Natural killer cell (primary cell): ENCODE measurements at places on chromosomes 1 and 21.

DNA sequence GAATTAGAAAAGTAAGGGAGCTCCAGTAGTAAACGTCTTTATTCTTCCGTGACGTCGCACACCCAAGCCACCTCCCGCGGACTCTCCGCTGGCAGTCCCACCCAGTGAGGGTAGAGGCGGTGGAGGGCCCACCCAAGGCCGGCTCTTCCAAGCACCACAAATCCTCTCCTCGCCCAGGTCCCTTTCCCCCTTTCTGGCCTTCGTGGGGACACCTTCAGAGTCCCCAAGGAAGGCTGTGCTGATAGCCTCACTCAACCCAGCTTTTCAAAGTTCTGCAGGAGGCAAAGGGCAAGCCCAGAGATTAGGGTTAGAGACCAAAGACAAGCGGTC lies 349 bp upstream of the GPN2 start:
- no peak for DNase-seq

- DNase-seq, result no peak
Observed at GRCh38 chr1:167216809-167217208, 3.9 kb upstream of the POU2F1 start.

DNA sequence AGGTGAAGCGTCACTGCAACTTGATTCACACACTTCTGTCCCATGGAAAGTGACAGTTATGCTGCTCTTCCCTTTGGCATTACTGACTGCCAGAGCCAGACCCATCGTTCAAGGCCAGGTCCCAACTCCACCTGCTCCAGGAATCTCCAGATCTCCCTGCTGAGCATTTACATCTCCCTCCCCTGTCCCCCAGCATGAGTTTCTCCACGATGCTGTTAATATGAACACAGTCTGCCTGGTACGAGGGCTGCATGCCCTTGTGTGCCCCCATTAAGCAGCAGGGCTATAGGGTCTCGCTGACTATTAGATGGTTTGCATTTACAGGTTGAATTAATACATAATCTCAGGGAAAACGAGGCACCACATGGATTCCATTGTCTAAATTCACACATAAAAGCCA lies 4.3 kb downstream of the F3 start:
- DNase-seq, result no peak

- no peak for DNase-seq
Observed at GRCh38 chr21:45056296-45056904, 18.0 kb upstream of the ADARB1 start.

- DNase-seq, result no peak
Observed at GRCh38 chr1:58934706-58935105, 150.9 kb upstream of the JUN start.

GRCh38 chr1:226672339-226672762 lies 66.7 kb downstream of the ITPKB start:
- no peak for DNase-seq

DNA sequence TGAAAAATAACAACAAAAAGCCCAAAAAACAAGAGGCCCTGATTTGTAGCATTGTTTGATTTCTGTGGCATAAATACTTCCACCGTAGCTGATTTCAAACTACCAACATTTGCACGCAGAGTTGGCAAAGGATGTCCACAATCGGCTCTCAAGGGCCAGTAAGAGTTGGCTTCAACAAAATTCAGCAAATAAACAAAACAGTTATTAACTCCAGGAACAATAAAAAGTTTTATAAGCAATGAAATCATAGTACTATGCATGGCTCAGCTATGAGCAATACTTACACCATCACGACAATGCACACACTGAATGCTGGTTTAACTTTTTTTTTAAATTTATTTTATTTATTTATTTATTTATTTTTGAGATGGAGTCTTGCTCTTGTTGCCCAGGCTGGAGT lies 8.7 kb upstream of the COX20 start:
- no peak for DNase-seq

DNA sequence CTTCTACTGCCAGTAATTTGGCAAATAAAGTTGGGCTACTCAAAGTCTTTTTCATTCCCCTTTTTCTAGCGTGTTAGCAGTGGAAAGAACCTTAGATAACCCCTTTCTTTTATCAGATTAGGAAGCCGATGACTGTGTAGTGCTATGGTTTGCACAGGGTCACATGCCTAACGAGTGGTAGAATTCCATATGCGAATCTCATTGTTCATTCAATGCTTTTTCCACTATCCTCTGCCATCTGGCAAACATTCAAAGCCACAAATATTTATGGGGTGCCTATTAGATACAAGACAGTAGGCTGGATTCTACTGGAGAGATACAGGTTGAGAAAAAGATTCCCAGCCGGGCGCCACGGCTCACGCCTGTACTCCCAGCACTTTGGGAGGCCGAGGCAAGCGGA lies 14.9 kb upstream of the IER5 start:
- DNase-seq, result no peak

- no peak for DNase-seq
Observed at GRCh38 chr1:17521946-17522612, 17.4 kb upstream of the ARHGEF10L start.

- DNase-seq, result no peak
Observed at GRCh38 chr21:40186045-40186444, 318.8 kb downstream of the PCP4 start.

GRCh38 chr1:207049974-207050391 lies 1.0 kb downstream of the YOD1 start:
- DNase-seq, result peak; percentile 80

- peak; percentile 86 for DNase-seq
Observed at GRCh38 chr1:168386949-168387586, 106.4 kb downstream of the TBX19 start.

DNA sequence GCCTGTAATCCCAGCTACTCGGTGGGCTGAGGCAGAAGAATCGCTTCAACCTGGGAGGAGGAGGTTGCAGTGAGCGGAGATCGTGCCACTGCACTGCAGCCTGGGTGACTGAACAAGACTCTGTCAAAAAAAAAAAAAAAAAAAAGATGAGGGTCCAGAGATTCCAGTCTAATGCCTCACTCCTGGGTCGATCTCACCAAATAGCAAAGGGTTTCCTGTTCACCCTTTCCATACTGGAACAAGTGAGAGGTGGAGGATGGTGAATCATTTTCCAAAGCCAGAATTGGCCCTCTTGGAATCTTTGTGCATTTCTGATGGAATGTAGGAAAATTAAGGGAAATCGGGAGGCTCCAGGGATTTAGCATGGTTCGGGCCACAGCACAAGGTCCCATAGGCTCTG lies 58.1 kb upstream of the ZNF648 start:
- DNase-seq, result no peak

DNA sequence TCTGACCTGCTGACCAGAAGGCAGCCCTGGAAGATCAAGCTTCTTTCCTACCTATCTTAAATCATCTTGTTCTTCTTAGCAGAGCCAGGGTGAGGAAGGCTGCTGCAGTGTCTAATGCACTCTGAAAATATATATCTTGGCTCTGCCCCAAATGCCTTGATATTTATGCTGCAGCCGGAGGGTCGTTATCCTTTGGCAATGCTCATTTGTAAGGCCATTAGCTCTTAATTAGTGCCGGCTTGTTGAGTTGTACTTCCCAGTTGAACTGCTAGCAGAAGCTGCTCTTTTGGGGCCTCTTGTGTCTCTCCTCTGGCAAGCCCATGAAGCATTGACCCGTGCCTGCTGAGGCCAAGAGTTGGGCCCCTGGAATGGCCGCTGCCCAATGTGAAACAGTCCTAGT lies 4.2 kb upstream of the GNL2 start:
- no peak for DNase-seq

GRCh38 chr1:59008599-59009347 lies 224.9 kb upstream of the JUN start:
- no peak for DNase-seq

DNA sequence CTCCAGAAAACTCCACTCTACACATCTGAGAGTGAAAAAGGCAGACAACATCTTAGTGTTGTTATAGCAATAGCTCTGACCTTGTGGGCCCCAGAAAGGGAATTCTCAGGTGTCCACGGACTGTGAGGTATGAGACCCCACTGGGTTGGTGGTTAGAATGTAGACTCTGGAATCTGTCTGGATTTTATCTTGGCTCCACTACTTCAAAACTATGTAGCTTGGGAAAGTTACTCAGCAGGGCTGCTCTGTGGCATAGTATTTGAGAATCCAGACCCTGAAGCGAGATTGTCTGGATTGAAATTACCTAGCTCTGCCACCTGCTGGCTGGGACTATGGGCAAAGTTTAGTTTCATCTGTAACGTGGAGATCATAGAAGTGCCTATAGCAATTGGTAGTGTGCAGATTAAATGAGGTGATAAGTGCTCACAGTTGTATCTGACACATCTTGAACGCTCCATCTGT lies 25.8 kb downstream of the PRDM2 start:
- DNase-seq, result no peak

DNA sequence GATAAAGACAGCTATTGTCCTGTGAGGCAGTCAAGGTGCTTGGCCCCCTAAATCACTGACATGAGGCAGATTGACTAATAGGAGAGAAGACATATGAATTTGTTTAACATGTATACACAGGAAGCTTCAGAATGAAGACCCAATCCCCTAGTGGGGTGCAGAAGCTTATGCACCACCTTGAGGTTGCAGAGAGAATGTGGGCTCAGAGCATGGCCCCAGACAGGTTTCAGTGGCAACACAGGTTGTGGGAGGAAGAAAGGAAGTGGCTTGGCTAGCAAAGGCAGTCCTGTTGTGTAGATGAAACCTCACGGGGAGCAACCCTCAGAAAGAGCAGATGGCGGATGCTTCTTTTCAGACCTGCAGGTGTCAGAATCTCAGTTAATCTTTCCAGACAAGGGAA lies 37.0 kb upstream of the PARP1 start:
- no peak for DNase-seq

- DNase-seq, result no peak
Observed at GRCh38 chr1:41490911-41491310, 6.4 kb upstream of the EDN2 start.

- no peak for DNase-seq
Observed at GRCh38 chr1:202264726-202265125, 71.1 kb downstream of the LGR6 start.

GRCh38 chr1:190747704-190748103 lies 270.0 kb upstream of the BRINP3 start:
- DNase-seq, result no peak

DNA sequence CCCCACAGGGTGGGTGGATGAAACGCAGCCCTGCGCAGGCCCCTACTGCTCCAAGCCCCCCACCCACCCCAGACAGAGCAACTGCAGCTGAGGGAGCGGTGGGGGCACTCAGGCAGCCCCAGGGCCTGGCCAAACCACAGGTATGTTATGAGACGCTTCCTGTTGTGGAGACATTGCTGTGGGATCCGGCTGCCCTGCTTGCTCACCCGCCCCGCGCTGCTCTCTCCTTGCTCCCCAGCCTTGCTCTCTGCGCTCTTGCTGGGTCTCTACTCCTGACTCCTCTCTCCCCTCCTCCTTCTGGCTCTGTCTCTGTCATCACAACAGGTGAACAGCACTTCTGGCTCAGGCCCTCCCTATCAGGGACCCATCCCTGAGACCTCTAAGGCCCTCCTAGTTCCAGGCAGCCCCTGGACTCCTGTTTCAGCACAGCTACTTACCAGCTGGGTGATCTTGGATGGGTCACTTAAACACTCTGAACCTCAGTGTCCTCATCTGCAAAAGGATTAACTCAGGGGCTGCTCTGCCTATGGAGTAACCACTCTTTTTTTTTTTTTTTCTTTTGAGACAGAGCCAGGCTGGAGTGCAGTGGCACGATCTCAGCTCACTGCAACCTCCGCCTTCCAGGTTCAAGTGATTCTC lies 15.9 kb downstream of the COL8A2 start:
- peak; percentile 70 for DNase-seq

GRCh38 chr1:23366146-23366545 lies 3.5 kb downstream of the ZNF436 start:
- DNase-seq, result no peak

GRCh38 chr1:235639226-235640205 lies 10.1 kb downstream of the GNG4 start:
- DNase-seq, result no peak

GRCh38 chr1:17137441-17137840 lies 18.2 kb upstream of the PADI2 start:
- DNase-seq, result no peak

DNA sequence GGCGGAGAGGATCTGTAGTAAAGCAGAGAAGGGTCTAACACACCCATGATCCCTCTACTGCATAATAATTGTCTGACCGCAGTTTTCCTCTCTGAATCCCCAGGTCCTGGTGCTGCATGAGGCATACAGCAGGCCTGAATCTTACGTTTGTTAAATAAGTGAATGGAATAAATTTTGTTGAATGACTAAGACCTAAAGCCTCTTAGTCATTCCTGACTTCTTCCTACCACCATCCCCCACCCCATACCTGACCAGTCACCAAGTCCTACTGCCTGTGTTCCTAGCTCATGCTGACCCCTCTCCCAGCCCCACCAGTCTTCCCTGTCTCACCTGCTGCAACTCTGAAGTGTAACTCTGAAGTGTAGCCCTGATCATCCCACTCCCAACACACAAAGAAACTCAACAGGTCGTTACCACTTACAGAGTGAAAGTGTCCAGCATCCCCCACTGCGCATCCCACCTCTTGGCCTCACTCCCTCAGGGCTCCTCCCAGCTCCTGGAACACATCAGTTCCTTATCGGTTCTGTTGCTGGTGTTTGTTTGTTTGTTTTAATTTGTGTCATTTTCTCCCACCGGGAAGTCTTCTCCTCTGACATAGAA lies 9.7 kb downstream of the GJA5 start:
- DNase-seq, result no peak

- DNase-seq, result no peak
Observed at GRCh38 chr1:107559881-107560280, 405.1 kb downstream of the VAV3 start.

GRCh38 chr1:26555550-26555981 lies 26.0 kb downstream of the RPS6KA1 start:
- no peak for DNase-seq

GRCh38 chr1:59020151-59020997 lies 236.5 kb upstream of the JUN start:
- DNase-seq, result peak; percentile 39

GRCh38 chr1:12678820-12679219 lies 34.9 kb downstream of the AADACL4 start:
- no peak for DNase-seq

DNA sequence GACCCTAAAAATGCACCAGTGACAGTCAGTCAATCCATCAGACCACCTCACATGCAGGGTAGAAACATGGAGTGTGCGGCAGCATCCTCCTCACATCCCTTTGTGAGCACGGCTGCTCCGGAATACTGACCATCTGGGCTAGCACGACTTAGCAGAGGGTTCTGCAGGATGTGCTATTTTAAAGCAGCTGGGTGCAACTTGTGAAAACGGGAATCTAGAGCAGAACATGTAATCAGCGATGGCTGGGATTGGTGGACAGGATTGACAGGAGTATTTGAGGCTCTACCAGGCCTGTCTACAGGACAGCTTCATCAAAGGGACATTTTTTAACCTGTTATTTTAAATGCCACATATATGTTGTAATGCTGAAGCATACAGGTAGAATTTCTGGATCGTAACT lies 16.8 kb upstream of the PLEKHM2 start:
- no peak for DNase-seq
